Astrocyte (in vitro differentiated cells and primary cell): ENCODE measurements at places on chromosomes 7 and 10.

GRCh38 chr10:93475871-93476270, 6.3 kb downstream of the MYOF start:
- peak; percentile 97 for DNase-seq

- no peak for DNase-seq
Observed at GRCh38 chr7:135978624-135979023, 1.5 kb upstream of the MTPN start.

GRCh38 chr7:333393-333764, 43.4 kb downstream of the FOXL3 start:
- no peak for DNase-seq

- DNase-seq: no peak
Observed at GRCh38 chr7:72435925-72436480, 23.9 kb upstream of the CALN1 start.

GRCh38 chr7:105036217-105037168, 22.5 kb downstream of the KMT2E start:
- no peak for DNase-seq

DNA sequence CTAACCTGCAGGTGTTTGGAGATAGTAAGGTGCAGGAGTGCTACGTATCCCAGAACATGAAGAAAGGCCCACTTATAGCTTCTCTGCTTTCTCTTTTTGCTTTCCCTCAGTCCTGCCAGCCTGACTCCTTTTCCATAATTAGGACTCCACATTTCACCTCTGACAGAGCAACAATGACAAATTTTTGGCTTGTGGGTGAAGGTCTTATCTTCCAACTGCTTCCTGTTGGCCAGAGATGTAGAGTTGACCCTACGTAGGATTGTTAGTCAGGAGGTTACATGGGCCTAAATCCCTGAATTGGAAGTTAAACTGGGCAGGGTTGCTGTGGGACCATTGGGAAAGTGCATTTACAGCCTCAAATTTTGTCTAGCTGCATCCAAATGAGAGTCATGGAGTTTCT, 21.3 kb downstream of the RP9 start:
- no peak for DNase-seq

DNA sequence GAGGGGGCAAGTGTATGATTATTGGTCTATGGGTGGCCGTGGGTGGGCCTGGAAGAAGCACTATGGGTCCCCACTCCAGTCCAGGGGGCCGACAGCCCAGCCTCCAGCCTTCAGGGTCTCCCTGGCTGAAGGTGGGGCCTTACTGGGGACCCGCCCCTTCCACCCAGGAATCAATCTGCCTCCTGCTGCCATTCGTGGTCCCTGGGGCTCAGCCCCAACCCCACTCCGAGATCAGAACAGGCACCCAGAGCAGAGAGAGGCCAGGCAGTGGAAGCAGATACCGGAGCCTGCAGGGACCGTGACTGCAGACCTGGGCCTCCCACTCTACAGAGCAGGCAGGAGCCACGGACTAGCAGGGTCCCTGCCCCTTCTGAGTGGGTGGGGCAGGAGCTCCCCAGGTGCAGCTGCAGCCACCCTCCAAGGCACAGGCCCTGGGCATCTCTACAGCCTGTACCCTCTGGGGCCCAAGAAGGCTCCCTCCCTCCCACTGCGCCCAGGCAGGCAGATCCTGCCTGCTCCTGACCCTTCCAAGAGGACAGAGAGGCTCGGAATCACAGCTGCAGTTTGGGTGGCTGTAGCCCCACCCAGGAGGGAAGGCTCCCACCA, 13.6 kb upstream of the FOXL3 start:
- no peak for DNase-seq

GRCh38 chr10:76175533-76176165, 744.2 kb downstream of the LRMDA start:
- DNase-seq: no peak

DNA sequence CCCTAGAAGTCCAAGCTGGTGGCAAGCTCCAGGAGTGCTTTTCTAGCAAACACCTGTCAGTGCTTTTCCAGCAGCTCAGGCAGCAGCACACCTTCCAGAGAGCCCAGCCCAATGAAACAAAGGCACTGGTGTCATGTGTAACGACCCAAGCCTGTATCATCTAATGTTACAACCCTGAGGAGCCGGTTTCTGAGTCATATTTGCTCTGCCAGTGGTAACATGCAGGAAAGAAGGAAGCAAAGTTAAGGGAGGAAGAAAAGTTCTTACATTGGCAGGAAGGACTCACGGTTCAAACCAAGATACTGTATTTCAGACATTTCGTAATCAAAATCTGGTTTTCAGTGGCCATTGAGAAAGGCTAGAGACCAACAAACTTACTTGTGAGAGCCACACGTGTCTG, at the start of gene ANKRD22:
TSS of gene ANKRD22 (minus strand) at position 139 of the 400 bp plus-strand sequence. CDS start 237 bp downstream, outside the sequence.
- peak; percentile 35 for DNase-seq

DNA sequence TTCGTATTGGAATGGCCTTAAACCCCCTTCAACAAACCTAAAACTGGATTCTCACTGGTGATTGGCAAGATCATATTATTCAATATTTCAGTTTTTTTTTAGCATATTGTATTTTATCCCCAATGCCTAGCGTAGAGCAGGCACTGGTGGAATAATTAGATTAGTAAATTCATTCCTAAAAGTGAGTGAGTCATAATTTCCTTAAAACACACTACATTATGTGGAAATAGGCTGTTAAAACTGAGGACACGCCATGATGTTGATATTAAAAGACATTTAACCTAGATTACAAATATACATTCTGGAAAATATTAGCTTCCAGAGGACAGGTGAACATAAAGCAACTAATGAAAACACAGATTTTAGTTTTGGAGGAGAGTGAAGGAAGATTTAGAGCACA, 463.9 kb downstream of the PARD3 start:
- no peak for DNase-seq

- DNase-seq: no peak
Observed at GRCh38 chr10:69624245-69624786, 5.7 kb upstream of the FAM241B start.

DNA sequence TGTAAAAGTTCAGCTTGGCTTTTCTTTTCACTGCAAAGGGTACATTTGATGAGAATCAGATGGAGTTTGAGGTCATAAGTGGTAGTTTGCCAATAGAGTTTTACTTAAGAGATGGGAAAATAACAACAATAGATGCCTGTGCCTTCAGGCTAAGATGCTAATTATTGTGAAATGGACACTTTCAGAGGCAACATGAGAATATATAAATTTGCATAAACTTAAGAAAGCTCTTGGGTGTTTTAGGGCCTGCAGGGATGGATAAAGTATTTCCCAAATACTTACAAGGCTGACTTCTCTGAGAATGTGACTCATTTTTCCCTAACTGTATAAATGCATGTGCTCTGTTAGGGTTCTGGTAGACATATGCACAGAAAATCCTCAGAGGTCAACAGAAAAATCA, 200.3 kb upstream of the SVIL start:
- DNase-seq: no peak

DNA sequence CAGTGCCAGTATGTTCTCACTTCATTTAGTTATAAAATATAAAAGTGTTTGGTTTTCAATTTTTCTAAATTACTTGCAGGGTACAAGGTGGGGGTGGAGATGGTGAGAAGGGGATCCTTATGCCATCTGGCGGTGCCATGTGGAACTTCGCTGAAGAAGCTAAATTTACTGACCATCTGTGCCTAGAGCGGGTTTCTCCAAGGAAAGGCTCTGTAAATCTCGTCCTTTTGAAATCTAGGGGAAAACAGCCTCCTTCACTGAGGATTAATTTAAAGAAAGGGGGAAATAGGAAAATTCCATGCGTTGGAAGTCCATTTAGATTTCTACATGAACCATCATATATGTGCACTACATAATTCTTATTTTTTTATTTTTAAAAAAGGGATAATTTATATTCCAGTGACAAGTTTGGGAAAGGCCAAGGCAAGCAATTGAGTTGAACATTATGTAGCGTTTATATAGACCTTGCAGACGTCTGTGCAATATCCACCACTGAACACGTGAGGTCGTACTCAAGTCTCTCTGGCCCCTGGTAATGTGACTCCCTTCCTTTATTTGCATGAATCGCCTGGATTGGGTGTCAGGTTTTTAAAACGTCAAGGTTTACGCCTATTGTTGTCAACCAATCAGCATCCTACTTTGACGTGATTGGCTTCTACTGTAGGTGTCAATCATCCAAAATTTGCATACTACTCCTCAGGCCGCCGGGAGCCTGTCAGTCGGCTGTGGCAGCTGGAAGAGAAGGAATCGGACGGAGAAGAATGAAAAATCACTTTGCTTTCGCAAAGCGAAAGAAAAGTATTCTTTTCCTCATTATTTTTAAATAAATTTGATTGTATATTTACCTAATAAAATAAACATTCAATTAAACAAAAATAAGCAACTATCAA, 297.1 kb upstream of the NFE2L3 start:
- DNase-seq: peak; percentile 84

DNA sequence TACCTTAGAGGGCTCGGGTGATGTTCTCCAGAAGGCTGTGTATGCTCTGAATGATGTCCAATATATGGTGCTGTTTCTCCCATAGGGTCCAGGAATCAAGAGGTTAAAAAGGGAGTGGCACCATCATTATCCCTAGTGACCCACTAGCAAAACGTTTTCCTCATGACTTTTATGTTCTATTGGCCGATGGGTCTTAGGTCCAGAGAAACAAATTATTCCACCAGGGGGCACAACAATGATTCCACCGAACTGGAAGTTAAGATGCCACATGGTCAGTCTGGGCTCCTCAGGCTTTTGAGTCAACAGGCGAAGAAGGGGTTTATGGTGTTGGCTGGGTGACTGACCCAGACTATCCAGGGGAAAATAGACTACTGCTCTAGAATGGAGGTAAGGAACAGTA, 256.1 kb downstream of the COBL start:
- no peak for DNase-seq

GRCh38 chr7:44087911-44088838, 5.8 kb upstream of the POLM start:
- DNase-seq: peak; percentile 83

GRCh38 chr7:102220229-102220850, 66.3 kb upstream of the SH2B2 start:
- DNase-seq: no peak

- no peak for DNase-seq
Observed at GRCh38 chr7:84786073-84786472, 400.8 kb downstream of the SEMA3D start.

DNA sequence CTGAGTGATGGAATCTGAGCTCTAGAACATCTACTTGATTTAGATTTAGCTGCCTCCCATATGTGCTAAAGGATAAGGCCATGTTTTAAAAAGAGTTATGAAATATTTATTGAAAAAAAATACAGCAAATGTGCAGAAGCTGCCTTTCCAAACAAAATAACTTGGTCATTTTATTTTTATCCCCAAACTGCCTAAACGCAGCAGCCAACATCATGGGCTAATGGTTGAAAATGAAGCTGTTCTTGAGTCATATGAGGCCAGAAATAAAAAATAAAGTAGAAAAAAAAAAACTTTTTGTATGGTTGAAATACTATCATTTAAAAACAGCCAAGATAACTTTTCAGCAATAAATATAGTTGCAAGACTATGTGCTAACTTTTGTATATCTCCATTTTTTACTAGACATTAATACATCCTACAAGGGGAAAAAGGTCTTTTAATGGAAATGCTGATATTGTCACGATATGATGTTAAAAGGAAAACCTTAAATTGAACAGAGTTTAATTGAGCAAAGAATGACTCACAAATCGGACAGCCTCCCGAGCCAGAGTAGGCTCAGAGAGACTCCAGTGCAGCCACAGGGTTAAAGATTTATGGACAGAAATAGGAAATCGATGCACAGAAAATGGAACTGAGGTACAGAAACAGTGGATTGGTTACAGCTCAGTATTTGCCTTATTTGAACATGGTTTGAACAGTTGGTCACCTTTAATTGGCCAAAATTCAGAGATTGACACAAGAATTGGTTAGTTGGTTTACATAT, 305.8 kb downstream of the MDFIC start:
- DNase-seq: no peak

DNA sequence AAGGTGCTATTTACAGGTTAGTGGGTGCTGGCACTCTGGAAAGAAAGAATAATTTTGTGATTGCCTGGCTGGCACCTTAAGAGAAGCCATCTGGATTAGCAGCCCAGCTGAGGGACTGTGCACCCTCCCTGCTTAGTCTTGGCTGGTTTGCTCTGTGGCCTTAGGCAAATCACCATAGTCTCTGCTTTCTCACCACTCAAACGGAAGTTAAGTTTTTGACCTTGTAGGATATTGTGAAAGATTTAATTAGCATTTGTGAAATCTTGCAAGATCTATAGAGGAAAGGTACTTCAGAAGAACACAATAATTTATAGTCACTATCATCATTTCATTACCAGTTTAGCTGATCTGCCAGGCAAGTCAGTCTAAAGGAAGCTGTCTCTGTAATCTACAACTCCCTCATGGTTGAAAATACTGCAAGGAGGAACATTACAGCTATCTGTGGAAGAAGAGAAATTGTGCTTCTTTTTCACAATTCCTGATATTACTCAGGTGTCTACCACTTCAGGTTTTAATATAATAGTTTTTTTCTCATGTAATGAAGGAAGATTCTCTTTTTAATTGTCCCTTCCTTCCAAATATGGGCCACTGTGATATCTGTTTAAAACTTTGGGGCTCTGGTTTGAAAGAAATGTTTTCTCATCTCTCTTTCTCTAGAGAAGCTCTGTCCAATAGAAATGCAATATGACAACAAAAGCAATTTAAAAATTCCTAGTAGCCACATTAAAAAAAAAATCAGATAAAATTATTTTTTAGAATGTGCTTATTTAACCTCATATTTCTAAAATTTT, 219.6 kb downstream of the PTEN start:
- DNase-seq: no peak

- DNase-seq: peak; percentile 61
Observed at GRCh38 chr10:20622531-20623211, 274.4 kb downstream of the NEBL start.

DNA sequence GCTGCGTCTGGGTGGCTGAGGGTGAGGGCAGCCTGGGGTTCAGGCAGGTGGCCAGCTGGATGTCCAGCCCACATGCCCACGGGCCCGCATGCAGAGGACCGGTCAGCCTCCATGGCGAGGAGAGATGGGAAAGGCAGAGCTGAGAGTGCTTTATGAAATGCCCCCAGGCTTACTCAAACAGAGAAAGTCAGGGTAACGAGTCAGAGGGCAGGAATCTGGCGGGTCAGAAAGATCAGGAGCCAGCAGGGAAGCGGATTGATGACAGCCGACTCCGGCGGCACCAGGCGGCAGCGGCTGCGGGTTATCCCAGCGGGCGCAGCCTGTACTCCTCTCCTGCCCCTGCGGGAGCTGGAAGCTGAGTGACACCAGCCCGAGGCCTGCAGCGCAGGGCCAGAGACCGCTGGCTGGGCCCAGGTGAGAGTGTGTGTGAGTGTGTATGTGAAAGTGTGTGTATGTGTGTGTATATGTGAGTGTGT, 13.4 kb downstream of the SLC13A4 start:
- DNase-seq: peak; percentile 52

DNA sequence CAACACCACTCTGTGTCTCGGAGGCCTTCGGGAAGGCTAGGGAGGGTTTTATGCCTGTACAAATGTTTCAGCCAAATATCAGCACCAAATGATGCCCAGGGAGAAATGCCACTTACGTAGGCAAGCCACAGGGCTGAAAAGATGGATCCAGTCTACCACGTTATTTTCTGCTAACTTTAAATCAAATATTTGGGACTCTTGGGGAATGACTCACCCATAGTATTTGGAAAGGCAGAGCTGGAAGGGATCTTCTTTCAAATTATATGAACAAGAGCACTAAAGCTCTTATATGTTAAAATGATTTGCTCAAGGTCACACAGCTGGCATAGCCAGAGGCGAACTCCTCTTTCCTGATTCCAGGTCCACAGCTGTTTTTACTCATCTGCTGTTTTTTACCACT, 591.4 kb downstream of the SORCS1 start:
- DNase-seq: peak; percentile 51
